ENCODE measurements at places on chromosomes 7 and 10.

DNA sequence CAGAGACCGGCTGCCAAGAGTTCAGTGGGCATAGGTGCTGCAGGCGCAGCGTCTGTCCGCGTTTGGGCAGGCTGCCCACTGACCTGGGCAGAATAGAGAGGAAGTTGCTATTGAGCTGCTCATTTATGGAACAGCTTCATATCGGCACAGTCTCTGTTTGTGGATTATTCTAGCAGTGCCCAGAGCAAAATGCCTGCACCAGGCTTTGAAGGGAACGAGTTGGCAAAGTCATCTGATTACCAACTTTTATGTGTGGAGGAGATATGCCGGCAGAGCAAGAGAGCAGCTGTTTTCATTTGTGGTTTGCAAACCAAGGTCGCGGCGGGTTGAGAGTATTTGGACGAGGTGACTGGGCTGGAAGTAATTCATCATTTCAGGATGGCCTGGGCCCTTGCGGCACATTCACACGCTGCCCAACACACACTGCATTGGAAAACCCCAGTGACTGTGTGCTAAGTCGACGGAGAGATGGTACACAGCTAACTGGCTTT lies 228.5 kb downstream of the TCERG1L start:
- no peak for DNase-seq

GRCh38 chr10:77638321-77639101 lies 903 bp upstream of the KCNMA1 start:
- DNase-seq = peak; percentile 54

DNA sequence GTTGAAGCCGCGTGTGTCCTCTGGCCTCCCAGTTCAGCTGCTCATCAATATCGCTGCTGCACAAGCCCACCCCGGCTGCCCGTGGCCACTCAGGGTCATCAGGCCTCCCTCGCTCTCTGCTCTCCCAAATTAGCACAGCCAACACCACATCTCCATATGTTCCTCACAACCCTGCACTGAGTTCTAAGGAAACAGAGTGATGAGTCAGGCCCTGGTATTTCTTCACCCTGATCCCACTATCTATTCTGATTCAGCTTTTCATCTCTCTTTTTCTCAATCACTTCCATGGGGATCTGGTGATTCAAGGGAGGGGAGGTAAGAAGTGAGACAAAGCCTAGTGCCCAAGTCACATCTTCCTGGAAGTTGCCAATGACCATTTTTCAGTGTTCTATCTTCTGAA lies 23.8 kb downstream of the CYTH3 start:
- no peak for DNase-seq

DNA sequence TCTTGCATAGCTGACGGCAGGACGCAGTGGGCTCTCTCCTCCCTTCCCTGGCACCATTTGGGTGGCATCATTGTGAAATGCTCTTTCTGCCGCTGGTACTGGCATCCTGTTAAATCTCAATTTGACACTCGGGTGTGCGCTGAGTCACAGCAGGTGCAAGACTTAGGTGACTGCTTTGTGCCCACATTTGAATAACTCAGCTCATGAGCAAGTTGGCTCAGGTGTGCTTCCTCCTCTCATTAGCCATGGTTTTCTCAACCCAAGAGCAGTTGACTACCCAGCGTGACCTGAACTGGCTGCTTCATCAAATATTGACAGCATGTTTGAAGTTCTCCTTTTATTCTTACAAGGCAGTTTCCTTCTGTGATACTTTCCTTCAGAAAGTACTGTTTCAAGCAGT lies 24.6 kb upstream of the NFE2L3 start:
- DNase-seq = no peak
